NCI-H510A treated with DMSO at 0.1 percent for 48 hours (cell line): ENCODE measurements at places on chromosomes 11 and 22.

- DNase-seq: no peak
These were observed 5.5 kb downstream of the FOLR3 start for GRCh38 chr11:72141066-72141465.

GRCh38 chr22:44671742-44672141, 30.3 kb upstream of the PRR5 start:
- peak; percentile 28 for DNase-seq

GRCh38 chr11:6402561-6402981, 12.3 kb downstream of the SMPD1 start:
- DNase-seq: no peak

DNA sequence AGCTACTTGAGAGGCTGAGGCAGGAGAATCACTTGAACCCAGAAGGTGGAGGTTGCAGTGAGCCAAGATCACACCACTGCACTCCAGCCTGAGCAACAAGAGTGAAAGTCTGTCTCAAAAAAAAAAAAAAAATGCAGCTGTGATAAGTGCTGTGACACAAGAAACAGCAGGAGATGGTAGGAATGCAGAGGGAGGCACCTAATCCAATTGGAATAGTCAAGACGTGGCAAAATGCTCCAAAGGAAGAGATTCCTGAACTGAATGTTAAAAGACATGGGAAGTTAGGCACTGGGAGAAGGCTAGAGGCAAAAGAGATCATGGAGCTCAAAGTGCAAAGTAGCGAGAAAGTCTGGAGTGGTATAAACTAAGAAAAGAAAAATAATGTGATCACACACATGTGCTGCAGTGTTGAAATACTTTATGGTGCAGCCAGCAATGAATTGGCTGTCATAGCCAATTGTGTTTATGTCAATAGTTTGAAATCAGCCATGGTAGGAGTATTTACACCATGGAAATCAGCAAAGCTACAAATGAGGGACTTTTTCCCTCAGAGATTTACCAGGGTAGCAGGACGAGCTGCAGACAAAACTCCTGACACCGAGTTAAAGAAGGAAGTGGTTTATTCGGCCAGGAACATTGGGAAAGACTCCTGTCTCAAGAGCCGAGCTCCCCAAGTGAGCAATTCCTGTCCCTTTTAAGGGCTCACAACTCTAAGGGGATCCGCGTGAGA, 40.9 kb upstream of the LIPT2 start:
- no peak for DNase-seq

DNA sequence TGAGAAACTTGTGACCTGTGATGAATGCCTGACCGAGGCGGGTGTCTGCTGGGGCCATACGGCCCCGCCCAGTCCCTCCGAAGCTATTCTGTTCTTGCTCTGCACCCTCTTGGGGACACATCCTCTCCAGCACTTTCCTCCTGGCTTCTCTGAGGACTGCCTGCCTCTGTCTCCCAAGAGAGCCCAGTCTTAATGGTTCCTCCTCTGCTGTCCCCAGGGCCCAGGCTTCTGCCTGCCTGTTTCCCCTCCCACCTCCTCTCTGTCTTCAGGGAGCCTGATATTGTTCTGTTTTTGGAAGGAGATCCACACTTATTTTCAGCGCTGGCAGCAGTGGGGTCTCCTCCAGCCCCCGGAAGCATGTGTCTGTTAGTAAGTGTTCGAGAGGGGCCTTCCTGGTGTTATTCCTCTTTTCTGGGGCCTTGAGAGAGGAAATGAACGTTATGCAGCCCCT, 18.7 kb downstream of the SYNGR1 start:
- DNase-seq: no peak

DNA sequence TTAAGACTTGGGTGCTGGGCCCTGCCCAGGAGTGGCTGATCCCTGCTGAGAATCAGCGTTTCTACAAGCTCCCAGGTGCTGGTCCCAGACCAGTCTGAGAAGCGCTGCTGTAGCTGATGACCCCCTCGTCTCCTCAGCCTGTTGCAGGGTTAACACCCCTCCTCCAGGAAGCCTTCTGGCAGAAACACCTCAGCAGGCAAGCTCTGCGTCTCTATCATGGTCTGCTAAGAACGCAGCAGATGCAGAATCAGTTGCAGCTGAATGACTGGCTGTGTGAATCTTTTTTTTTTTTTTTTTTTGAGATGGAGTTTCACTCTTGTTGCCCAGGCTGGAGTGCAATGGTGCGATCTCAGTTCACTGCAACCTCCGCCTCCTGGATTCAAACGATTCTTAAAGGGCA, 132.5 kb downstream of the CACNA1I start:
- no peak for DNase-seq

- DNase-seq: peak; percentile 26
These were observed at the start of gene SEC14L2 for GRCh38 chr22:30396871-30397655. TSS of gene SEC14L2 (plus strand) at chr22:30397018. CDS start at chr22:30397117, 99 bp downstream.

- DNase-seq: no peak
These were observed at the start of gene SOX10 for GRCh38 chr22:37983860-37984791. TSS of gene SOX10 (minus strand) at chr22:37984555. CDS start at chr22:37983784, 771 bp downstream.

GRCh38 chr22:46547883-46548244, 10.4 kb upstream of the CELSR1 start:
- DNase-seq: no peak

- no peak for DNase-seq
These were observed 67.4 kb downstream of the TP53I11 start for GRCh38 chr11:44883277-44883676.

GRCh38 chr11:111652184-111652583, 49.9 kb downstream of the SIK2 start:
- DNase-seq: no peak

GRCh38 chr11:87957961-87958360, 217.3 kb downstream of the RAB38 start:
- no peak for DNase-seq

DNA sequence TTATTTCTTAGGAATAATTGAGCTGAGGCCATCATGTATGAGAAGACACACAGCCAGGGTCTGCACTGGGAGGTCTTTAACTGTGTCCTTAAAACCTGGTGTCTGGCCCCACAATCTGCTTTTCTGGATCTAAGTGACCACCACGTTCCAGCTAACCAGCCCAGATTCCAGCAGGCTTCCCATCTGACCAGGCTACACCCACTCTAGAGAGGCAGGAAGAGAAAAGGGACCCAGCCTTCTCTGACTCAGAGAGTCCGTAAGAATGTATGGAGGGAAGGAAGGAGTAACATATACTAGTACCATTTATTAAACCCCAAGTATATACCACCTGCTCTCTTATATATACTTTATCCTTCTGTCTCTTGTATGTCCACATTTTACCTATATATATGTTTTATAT, 80.1 kb downstream of the LDLRAD3 start:
- no peak for DNase-seq

DNA sequence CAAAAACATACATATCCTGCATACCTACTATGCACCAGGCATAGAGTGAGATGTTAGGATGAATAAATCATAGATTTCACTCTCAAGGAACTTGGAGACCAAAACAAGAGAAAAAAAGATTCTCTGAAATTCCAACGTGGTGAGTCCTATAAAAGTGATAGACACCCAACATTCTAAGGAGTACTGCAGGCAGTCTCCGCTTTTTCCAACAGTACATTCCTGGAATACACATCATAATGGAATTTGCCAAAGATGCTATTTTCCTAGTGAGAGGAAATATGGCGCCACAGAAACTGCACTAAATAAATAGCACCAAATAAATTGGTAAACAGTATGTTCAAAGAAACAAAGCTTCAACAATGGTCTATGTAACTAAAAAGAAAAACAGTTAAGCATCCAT, 6.0 kb downstream of the TMEM123 start:
- no peak for DNase-seq

- no peak for DNase-seq
These were observed 25.5 kb downstream of the IL18BP start for GRCh38 chr11:72024069-72024754.

DNA sequence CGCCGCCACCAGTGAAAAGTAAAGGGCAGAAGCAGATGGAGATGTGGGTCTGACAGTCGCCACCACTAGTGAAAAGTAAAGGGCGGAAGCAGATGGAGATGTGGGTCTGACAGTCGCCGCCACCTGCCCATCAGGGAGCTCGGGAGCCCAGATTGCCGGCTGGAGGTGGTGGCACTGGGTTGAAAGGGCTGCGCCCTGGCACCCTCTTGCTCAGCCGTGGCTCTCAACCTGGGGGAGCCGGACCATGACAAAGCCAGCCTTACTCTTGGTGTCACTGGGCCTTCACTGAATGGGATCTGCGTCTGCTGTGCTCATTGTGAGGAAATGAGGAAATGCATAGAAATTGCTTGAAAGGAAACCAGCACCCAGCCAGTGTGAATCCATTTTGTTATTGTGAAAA, 36.3 kb downstream of the AP2A2 start:
- DNase-seq: no peak

GRCh38 chr11:26993965-26994457, at the start of gene FIBIN:
TSS of gene FIBIN (plus strand) at chr11:26994112. CDS start at chr11:26994527, 415 bp downstream.
- DNase-seq: no peak

DNA sequence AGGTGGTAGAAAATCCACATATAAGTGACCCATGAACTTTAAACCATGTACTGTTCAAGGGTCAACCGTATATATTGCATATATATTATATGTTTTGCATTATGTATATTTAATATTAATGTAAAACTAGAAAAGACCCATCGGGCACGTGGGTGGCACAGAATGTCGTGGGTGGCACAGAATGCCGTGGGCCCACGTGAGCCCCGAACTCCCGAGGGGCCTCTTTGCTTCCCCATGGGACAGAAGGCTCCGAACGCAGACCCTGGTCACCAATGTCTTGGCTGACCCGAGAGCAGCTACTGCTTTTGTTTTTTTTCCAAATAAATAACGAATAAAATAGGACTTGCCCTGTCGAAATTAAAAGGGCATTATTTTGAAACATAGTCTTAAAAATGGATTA, 415.4 kb downstream of the BRD1 start:
- no peak for DNase-seq

- no peak for DNase-seq
These were observed 19.6 kb upstream of the TP53I11 start for GRCh38 chr11:44970293-44970692.

DNA sequence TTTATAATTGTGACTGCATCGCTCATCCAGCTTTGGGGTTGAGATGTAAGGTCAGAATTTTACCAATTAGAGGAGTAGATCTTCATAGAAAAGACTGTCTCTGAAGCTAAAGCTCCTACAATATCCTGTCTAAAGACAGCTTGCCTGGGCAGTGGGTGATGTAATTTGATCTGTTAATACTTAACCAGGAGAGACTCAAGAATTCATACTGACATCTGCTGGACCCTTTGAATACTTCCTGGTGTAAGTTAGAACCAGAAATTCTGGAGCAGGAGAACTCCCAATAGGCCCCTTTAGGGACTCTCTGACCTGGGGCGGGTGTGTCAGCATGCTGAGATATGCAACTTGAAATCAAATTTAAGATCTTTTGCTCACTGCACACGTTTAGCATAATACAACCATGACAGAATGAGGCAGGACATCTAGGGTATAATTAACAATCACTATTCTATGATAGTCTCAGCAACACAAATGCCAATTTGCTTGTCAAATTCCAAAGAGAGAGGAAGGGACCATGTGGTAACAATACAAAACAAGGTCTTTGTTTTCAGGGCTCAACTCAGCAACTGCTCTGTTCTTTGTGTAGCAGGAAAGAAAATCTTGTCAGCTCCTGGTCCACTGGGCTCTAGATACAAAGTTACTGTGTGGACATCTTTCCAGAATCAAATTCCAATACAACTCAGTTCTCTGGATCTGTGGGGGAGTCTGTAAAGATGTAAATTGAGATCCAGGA, 143.9 kb downstream of the INSC start:
- DNase-seq: peak; percentile 74

DNA sequence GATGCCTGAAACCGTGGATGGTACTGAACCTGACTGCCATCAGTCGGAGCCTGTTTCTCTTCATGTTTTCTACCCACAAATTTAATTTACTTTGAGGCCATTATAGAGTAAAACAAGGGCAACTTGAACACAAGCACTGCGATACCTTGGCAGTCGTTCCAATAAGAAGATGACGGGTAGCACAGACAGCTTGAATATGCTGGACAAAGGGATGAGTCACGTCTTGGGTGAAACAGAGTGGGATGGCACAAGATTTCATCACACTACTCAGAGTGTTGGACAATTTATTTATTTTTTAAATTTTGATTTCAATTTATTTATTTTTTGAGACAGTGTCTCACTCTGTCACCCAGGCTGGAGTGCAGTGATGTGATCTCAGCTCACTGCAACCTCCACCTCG, 5.7 kb downstream of the DIXDC1 start:
- DNase-seq: no peak

DNA sequence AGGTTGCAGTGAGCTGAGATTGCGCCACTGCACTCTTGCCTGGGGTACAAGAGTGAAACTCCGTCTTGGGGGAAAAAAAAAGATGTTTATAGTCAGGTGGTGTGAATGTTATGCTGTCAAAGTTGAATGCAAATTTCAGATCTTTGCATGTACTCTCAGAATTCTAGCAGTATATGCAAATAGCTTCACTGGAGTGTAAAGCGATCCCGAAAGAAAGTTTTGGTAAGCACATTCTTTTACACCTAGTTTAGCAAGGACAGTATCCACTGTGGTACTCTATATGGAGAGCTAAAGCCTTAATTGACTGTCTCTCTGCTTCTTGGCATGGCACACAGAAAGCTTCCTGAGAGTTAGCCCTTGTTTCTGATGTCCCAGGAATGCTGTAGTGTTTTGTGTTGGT, 4.0 kb downstream of the JAM3 start:
- no peak for DNase-seq
